ENCODE measurements at places on chromosomes 1 and 21.

DNA sequence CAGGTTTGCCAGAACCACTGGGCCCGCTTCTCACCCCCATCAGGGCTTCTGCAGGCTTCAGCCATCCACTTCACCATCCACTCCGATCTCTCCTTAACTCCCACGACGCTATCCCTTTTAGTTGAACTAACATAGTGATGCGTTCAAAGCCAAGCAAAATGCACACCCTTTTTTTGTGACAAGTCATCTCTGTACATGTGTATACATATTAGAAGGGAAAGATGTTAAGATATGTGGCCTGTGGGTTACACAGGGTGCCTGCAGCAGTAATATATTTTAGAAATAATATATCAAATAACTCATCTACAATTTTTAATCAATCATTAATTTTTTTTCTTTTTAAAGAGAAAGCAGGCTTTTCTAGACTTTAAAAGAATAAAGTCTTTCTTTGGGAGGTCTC, 114.6 kb downstream of the NBPF12 start:
- DNase-seq: no peak

GRCh38 chr1:10507111-10507879, 32.5 kb downstream of the PEX14 start:
- no peak for DNase-seq

DNA sequence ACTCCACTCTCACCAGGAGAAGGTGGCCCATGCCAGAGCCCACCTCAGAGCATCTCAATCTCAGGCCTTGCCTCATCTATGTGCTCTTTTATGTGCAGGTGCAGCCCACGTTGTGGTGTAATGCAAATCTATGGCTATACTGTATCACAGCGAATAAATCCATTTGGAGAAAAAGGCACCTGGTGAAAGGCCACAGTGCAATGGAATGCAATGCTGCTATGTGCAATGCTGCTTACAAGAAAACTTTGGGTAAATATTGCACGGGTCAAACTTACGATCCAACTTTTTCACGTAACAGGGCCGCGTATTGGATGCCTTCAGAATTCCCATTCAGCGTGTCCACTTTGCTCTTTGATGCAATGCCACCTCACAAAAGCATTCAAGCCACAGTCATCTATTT, 13.5 kb downstream of the ZBTB18 start:
- no peak for DNase-seq

DNA sequence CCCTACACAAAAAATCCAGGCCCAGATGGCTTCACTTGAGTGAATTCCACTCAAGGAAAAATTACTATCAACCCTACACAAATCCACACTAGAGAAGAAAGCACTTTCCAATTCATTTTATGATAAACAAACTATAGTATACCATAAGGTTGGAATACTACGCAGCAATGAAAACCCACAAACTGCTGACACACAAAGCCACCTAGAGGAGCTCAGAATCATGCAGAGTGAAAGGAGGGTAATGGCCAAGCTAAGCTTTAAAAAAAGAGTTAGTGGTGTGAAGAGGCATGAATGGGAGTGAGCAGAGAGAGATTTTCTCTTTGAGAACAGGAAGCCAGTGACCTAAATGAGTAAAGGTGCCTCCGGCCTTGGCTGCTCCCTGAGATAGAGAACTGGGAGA, 93.7 kb downstream of the DHRS3 start:
- DNase-seq: no peak

DNA sequence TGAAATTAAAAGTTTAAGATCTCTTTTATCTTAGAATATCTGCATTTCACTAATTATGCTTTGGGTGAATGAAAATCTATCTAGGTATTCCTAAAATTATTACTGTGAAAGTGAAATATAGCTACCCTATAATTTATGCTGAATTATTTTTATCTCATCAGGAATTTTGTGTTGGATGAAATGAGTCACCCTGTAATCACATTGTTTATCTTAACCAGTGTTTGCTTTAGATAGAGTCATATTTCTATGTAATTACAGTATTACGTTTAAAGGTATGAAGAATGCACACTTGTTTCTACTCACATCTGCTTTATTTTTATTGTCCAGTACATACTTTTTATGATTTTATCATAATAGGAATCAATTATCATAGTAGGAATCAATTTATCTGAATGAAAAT, 249.2 kb downstream of the NCAM2 start:
- no peak for DNase-seq

DNA sequence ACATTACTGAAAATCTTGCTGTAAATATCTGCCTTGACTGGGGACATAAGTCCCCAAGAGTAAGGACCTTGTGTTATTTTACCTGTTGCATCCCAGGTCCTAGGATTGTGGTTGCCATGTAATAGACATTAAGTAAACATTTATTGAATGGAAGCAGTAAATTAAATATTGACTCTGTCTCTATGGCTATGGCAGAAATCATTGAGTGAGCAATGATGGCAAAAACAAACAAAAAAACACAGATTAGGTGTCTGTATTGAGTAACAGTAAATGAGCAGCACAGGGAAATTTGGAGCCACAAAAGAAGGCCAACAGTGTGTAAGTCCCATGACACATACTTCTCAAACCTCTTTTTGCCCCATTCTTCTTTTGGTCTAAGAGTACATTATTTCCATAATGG, 240.4 kb downstream of the NFIA start:
- DNase-seq: no peak

DNA sequence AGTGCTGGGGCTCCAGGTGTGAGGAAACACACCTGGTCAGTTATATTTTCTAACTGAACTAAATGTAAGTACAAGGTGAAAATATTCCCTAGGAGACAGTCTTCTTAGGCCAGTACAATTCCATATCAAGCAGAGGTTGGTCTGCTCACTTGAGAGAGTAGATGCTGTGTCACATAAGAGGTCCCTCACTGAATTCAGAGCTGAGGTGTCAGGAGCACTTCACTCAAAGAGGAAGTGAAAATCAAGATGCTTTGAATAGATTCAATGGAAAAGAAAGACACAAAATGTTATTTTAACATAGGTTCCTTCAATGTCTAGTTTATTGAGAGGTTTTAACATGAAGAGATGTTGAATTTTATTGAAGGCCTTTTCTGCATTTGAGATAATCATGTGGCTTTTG, 4.3 kb upstream of the FCRL3 start:
- DNase-seq: no peak

DNA sequence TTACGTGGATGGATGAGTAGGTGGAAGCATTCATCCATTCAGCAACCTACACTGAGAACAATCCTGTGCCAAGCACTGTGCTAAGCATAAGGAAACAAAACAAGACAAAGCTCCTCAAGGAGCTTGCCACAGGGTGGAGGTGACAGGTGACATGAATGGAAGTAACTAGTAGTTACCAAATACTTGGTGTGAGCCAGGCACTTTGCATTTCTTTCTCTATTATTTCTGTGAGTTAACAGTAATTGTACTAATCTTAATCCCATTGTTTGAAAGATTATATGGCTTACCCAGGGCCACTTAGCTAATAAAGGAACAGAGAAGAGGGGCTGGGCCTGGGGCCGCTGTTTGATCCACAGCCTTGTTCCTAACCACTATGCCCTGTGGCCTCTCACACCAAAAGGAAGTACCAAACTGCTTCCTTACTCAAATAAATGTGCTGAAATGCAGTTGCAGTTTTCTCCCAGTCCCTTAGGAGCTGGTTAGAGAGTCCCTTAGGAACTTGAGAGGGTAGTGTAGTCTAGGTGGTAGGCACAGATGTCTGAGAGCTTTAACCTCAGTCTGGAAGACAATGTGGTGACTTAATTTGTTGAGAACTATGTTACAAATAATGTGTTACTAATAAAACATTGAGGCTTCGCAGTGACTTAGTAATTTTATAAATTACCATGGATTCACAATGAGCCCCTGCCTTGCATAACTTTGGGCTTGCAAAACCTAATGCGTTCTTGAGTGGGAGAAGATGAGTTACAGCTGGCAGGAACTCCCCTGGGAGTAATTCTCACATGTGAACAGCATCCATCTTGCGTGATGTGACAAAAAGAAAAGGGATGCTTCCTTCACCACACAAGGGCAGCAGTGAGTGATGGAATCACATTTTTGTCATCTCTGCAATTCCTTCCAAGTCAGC, 69.8 kb downstream of the MPZL1 start:
- no peak for DNase-seq

DNA sequence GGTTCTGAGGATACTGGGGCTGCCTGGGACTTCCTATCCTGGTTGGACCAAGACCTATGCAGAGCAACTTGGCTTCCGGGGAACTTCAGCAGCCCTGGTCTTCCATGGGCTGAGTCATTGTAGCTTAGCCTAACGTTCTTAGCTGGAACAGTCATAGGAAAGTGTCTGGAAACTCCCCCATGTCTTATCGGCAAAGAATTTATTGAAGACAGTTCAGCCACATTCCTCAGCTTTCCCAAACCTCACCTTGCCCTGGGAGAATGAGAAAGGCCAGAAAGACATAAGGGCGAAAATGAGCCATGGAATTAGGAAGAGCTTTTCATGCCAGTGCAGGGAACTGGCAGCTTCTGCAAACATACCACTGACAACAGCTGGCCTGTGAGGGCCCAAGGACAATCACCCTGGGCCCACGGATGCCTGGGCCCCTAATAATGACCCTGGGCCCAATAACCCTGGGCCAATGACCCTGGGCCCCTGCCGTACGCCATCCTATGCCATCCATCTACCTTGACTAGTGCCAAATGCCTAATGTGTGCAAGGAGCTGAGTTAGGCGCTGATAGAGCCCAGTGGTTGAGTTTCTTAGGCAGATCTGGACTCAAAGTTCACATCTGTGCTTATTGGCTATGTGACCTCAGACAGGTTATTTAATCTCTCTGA, 114.4 kb upstream of the GADD45A start:
- DNase-seq: no peak

DNA sequence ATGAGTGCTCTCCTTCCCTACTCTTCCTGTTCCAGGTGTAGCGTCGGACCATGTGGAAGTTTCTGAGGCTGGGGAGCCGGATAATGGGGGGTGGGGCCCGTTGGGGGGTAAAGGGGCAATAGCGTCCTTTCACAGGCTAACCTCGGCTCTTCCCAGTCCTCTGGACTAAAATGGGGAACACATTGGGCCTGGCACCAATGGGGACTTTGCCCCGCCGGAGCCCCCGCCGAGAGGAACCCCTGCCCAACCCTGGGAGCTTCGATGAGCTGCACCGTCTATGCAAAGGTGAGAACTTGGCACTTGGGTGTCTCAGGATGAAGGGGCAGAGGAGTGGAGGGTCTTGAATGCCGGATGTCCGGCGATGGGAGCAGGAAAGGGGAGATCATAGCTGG, 456 bp downstream of the TOMM40L start:
- DNase-seq: no peak

DNA sequence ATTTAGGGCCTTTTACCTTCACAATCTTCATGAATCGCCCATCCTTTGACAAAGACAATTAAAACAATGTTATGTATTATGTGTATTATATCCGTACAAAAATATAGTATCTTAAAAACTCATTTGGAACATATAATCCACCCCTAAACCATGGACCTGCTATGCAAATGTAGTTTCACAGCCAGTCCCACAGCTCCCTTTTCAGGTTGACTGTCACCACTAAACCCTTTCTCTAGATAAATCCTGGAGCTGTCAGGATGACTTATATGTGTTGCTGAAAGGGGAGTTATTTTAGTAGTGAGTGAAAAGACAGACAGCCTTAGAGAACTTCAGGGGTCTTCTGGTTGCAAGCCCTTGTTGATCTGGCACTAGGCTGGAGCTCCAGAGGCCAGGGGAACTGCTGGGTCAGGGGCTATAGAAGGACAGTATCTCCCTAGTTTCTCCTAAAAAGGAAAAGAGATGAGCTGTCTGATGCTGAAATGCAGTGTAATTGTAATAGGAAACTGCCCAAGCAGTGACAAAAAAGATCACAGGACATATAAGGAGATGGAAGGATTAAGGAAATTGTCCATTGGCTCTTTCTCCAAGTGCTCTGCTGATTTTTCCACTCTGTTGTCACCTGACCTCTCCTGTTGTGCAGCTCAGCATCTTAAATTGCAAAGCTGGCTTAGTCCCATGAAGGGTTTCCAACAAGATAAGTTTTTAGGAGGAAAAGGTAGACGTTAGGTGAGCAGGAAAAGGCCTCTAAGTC, 127.7 kb downstream of the S1PR1 start:
- no peak for DNase-seq

DNA sequence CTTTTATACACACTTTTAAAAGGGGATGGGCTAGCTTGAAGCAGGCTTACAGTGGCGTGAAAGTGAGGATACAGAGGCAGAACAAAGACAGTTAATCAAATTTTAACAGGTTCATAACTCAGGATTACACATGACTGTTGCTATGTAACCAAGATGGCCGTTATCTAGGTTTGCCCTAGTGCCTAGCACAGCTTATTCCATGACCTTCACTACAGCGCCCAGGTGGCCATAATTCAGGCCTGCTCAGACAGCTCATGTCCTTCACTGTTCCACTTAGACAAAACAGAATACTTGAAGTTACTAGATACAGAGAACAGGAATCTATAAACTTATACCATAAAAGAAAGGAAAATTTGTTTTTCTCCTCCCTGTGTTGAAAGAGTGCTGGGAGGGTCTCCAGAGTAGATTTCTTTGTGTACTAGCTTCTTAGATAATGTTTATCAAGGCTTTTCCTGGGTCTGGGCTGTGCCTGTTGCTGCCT, 6.2 kb upstream of the SPRR2F start:
- no peak for DNase-seq

DNA sequence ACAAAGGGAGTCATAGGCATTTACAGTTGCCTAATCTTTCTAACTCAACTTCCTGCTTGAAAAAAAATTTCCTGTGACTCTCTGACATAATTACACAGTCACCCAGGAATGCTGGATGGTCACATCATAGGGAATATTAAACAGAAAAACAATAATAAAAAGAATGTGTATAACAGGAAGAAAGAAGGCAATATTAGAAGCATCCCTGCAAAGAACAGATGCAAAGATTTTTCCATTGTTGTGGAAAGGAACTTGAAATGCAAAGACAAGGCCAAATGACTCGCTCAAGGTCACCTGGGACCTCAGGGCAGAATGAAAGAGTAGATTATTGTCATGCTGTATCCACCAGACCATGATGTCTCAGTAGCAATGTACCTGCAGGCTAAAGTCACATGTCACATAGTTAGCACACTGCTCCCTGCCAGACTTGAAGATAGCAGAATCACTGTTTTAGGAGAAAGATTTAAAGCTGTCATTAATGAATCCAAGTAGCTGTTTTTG, 184.3 kb downstream of the CYYR1 start:
- DNase-seq: no peak

DNA sequence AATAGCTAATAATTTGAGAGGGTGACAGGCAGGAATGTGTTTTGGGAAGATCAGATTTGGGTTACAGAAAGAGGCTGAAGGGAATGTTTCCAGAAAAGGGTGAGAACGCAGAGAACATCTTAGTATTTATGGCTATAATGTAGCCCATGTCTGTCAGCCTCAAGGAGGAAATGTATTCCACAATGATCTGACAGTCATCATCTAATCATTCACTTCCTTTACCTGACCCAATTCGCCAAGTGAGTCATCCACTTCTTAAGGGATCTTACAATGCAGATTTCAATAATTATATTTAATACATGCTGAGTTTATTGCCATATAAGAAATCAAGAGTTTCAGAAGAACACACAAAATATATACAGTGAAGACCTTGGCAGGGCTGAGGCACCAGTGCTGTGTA, 10.8 kb downstream of the TRIM45 start:
- no peak for DNase-seq
